ENCODE measurements at places on chromosomes 1 and 21. TPM values are rescaled to one million over a fixed set of nuclear protein-coding genes. Genes with fewer than 3 reads are reported as not detected.

GRCh38 chr1:116377541-116378529, 4.8 kb downstream of the ATP1A1 start:
- DNase-seq: peak; percentile 95

GRCh38 chr1:118183586-118183985, 1.4 kb downstream of the SPAG17 start:
- DNase-seq: no peak

Gene SCAF4
- 5.3 TPM for total RNA-seq

DNA sequence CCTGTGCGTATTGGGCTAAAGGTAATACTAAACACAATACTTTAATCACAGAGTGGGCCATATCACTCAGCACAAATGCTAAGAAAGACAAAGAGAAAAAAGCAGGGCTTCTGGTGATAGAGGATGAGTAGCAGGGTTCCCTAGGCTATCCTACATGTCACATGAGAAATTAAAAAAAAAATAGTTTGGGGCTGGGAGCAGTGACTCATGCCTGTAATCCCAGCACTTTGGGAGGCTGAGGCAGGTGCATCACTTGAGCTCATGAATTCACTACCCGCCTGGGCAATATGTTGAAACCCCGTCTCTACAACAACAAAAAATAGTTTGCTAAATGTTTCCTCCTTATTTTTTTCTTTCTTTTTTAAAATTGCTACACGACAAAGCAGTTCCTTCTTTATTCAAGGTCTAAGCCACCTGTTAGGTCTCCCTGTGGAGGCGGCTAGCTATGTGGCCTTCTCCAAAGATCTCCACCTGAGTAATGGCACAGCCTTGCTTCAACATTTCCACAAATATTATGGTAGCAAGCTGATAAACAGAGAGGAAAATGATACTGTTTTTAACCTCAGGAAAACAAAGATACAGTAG, 1.5 kb downstream of the ENSA start:
- no peak for DNase-seq

Gene TBX19
- total RNA-seq: 0.51 TPM

Gene CLDN17
- total RNA-seq: not detected

Gene TMEM81
- total RNA-seq: 1.2 TPM

Gene PAPPA2
- total RNA-seq: under 0.01 TPM

DNA sequence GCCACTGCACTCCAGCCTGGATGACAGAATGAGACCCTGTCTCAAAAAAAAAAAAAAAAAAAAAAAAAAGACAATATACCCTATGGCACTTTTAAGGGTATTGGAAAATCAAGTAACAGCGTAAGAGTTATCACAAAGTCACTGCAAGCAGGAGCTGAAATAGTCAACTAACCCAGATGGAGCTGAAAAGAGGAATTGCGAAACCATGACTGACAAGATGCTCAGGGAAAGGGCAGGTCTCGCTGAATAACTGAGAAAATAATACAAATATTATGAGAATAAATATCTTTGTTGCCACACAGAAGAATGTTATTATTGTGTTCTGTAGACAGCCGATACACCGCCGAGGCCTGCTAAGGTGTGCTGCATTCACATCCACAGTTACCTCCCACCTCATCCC, 17.8 kb downstream of the HLCS start:
- no peak for DNase-seq
